Activated T-helper 1 cell treated with anti-CD3 and anti-CD28 coated beads, Interleukin-2, amount 50 U/mL, for 16 hours (primary cell): ENCODE measurements at places on chromosomes 7 and 10.
A peak's percentile ranks its signal among the peaks of the same experiment; 100 is the strongest.

DNA sequence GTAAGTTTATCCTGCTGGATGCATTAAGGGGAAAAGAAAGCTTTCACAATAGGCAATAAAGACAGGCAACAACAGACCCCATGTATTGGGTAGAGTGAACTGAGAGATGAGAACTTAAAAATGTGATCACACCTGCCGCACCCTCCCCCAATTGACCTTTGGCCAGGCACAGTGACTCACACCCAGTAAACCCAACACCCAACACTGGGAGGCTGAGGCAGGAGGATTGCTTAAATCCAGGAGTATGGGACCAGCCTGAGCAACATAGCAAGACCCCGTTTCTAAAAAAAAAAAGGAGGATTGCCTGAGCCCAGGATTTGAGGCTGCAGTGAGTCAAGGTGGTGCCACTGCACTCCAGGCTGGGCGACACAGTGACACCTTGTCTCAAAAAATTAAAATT is 86.9 kb downstream of the MPP7 start:
- DNase-seq, result no peak

DNA sequence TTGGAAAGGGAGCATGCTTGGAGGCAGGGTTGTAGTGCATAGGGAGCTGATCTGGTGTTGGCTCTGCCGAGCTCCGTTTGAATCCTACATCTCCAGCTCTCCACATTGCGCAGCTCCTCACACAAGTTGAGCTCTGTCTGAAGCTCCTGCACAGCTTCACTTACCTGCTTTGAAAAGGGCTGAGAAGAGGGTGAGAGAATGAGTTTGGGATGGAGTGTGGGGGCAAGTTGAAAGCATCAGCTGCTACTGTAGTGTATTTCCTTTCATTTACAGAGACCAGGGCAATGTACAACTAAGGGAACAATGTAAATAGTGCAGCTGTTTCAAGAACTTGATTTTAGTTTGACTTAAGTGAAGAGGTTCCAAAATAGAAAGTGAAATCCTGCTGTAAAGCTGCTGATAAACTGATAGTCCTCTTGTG is 88.5 kb downstream of the VTI1A start:
- DNase-seq, result no peak

DNA sequence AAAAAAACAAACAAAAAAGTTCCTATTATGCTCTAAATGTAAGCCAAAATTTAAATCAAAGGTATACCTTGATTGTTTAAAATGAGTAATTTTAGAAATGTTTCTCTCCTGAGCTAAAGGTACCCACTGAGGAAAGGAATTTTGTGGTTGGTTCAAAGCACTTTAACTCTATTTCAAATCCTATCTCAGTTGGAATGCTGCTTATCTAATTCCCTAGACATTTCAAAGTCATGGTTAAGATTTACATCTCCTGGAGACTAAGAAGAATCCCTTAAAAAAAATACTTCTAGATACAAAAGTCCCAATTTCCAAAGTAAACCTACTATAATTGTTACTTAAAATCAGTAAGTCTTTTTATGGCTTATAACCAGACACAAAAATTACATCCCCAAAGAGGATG is 830.7 kb downstream of the GRID1 start:
- DNase-seq, result no peak

DNA sequence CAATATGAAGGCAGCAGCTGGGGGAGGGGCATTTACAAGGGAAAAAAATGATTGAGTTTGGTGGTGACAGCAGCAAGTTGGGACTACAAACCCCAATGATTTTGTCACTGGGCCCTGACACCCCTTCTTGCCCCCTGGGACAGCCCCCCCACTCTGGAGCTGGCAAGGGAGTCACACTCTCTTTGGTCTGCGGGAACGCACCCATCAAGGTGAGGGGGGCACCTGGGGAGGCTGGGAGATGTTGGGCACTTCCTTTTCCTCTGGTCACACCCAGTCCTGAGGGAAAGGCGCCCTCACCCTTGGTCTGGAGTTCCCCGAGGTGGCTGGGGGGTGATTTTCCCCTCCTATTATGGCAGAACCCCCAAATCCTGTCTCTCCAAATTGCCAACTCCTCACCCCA is 24.4 kb downstream of the EPHB4 start:
- DNase-seq, result no peak

DNA sequence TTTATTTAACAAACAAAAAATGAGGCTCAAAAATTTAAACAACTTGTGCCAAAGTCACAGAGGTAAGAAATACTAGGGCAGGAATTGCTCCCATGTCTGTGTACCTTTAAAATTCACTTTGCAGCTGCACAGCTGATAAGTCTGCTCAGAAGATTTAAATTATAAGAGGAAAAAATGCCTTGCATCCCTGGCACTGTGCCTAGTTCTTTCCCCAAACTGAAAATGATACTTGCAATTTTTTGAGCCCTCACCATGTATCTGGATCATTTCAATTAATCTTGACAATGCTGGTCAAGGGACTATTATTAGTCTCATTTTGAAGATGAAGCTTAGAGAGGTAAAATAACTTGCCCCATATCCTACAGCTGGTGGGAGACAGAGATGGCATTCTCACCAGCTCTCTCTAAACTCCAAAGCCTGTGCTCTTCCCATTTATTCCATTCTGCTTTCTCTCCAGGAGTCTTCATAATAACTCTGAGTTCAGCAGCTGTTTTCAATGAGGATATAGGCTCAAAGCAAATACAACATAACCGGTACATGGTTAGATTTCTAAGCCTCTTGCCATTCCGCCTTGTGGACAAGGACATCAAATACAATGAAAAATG is 350.5 kb upstream of the LRRTM3 start:
- no peak for DNase-seq

DNA sequence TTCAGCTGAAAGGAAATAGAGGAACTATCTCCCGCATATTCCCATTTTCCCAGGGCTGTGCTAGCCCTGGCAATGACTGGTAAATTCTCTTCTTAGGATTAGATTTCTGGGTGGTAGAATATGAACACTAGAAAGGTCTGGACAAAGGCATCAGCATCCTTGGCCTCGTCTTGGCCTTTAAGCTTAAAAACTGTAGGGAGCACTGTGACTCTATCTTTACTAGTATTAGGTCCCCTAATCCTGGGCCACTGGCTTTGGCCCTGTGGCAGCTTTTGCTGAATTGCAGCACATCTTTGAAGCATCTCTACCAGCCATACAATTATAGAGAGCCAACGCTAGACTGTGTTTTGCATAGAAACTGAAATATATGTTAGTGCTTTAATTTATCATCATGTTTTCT is 41.5 kb upstream of the EBLN1 start:
- DNase-seq, result no peak

DNA sequence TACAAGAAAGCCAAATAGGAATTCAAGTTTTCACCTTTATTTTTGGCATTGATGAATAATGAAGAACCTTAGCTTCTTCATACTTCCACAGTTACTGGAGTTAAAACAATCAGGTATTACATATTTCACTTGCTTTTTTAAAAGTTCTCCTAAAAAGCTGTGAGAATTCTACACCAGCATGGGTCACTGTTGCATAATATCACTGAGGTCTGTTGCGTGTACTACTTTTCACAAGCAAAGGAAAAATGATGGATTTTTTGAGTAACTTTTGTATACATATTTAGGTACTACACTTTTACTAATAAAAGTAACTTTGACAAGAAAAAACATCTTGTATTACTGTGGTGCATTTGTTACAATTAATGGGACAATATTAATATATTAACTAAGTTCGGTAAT is 15.2 kb downstream of the FAM24B start:
- DNase-seq, result no peak

DNA sequence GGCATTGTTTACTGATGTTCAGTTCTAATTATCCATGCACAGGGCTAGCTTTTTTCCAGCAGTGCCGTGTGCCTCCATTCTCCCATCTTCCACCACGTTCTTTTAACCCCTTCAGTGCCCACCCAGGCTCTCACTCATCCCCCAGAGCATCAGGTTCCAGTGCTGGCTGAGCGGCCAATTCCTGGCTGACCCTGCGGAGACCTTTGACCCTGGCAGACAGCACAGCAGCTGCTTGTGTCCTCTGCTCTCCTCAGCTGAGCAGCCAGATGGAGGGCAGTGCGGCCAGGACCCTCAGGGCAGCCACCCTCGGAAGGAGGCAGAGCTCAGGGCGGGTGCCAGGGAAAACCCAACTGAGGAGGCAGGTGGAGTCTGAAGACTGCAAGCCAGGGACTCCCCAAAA is 48.4 kb downstream of the ZNF503 start:
- no peak for DNase-seq

GRCh38 chr7:1457949-1458682 is 1.2 kb downstream of the MICALL2 start:
- no peak for DNase-seq

- DNase-seq, result peak; percentile 1
Measured at GRCh38 chr7:400901-401485, 111.0 kb downstream of the FOXL3 start.

GRCh38 chr7:131642429-131642828 is 86.0 kb upstream of the PODXL start:
- DNase-seq, result no peak

DNA sequence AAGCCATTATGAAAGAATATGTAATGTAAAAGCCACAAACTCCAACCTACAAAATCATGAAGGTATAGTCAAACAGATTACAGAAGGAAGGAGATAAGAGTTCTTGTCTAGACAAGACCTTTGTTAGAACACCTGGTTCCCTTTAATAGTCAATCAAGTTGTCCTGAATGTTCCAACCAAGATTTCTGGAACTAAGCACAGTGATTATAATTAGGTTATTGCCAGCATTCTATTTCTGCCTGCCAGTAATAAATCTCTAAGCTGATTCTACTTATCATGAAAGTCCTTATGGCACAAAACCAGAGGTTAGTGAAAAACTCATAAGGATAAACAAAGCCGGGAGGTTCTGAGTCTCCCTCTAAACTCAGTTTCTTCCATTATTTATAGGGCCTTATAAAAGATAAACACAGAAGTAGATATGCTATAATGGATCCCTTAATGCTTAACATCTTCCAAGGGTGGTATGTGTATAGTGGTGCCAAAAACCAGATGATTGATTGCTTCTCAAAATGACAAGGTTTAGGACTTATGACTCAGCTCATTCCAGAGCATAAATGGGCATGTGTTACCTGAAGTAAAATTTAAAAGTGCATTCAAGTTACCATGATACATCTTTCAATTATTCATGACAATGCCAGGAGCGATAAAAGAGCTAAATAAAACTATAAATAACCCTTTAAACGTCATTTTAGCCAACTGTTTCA is 237.2 kb downstream of the CSTF2T start:
- DNase-seq, result no peak
